ENCODE measurements at places on chromosomes 1 and 21.

DNA sequence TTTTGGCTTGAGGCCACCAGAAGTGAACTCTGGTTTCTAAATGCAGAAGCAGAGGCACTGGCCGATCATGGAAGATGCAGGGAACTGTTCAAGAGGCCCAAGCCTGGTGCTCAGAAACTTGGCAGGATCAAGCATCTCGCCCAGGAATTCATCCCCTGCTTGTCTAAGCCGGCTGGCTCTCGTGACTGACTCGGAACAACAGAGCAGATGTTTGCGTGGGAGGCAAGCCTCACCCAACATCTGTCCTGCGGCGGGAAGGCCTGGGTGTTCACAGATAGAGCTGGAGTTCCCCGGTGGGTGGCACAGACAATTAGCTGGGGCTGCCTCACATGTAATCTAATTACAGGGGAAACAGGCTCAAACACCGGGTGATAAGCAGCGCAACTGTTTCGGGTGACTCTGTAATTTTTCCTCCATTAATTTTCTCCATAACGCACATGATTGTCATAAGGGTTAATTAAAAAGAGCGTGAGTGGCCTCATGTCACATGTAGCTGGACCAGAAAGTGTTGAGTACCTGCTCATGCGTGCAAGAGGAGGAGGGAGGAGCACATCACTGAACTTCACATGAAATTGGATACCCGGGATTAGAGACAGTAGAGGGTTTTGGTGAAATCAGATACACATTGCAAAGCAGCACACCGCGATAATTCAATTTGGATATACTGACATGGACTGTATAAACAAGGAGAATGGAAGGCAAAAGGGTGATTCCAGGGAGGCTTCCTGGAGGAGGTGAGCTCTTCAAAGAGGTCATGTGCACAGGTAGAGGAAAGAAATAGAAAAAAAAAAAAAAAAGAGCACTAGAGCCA is 180.0 kb downstream of the ETS2 start:
- DNase-seq, result peak; percentile 97

DNA sequence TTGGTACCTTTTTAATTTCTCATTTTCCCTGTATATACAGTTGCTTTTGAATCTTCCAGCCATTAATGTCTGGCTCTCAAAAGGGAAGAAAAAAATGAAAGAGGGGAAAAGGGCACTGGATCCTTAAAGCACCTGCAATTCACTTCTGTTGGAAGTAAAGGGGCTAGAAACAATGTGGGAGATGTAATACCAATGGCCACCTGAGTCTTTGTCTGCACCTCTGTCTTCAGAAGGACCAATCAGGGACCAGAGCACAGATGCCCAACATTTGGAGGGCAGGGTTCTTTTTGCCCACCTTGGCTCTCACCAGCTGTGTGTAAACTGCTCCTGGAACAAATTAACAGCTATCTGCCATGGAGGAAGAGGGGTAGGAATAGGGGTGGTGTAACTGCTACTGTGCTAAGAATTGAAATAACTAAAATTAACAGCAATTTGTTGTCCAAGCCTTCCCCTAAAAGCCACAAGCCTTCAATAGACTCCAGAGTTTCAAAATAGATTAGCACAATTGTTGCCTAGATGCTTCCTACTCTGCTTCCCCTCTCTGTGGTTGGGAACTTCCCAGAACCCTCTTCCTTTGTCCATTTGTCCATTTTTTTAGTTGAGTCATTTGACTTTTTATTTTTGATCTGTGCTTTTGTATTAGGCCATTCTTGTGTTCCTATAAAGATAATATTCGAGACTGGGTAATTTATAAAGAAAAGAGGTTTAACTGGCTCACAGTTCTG is 11.5 kb upstream of the LRRC8B start:
- DNase-seq, result peak; percentile 46

- no peak for DNase-seq
Observed at GRCh38 chr21:15421441-15421881, 308.3 kb upstream of the USP25 start.

GRCh38 chr1:80509965-80510522 is 1290.7 kb upstream of the ADGRL2 start:
- DNase-seq, result no peak

- no peak for DNase-seq
Observed at GRCh38 chr1:28290851-28291250, 31.5 kb downstream of the SESN2 start.

DNA sequence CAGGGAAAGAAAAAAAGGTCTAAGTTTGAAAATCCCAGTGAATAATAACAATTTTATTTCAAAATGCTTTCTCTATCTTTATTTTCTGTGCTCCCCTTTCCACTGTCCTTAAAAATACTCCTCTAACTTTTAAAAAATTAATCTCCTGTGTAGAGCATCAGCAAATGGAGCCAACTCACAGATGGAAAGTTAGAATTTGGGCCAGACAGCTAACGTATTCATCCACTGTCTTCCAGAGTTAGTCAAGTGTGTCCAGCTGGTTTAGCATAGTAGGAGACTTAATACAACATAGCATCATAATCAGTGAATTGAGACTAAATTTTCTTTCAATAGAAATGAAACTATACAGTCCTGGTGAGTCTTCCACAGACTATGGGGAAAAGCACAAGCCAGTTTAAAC is 419.0 kb upstream of the LRRC7 start:
- no peak for DNase-seq

DNA sequence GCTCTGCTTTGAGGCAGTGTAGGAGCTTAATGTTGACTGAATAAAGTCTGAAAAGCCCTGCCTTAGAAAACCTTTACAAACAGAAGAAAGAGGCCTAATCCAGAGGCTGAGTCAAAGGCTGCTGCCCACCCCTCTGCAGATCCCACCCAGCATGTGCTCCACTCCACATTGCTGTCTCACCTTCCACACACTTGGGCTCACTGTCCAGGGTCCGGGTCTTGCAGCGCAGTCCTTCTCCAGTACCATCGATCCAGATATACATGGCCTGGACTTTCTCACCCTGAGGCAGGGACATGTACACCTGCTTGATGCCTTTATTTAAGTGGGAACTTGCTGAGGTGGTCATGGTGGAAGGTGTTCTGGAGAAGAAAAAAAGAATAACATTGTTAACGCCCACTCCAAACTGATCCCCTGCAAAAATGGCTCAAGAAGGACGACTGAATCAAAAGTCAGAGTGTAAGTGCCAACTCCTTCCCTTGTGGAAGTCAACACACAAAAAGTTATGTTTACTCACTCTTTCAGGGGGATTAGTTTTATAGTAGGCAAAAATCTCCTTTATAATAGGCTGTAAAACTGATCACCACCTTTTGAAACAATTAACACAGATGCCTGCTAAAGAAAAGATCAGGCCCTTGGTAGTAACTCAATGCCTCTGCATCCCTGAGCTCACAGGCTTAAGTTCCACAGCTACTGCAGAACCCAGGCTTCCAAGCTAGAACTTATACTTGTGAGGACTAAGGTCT is 3.0 kb downstream of the GLUL start:
- DNase-seq, result no peak

DNA sequence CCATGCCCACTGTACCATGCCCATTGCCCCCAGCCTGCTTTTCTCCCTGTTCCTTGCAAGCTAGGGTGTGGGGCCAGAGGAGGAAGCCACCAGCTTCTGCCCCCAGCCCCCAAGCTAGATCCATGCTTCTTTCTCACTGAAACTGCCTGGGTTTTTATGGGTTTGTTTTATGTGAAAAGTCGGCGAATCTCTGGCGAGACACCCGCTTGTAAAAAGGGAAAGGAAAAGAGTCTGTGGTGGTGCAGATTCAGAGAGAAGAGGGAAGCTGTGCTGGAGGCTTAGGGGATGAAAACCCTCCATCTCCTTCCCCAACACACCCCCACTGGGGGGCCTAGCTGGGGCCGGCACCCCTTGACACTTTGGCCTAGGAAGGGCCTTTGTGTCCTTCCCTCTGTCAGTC is 26.2 kb downstream of the GRHL3 start:
- no peak for DNase-seq

DNA sequence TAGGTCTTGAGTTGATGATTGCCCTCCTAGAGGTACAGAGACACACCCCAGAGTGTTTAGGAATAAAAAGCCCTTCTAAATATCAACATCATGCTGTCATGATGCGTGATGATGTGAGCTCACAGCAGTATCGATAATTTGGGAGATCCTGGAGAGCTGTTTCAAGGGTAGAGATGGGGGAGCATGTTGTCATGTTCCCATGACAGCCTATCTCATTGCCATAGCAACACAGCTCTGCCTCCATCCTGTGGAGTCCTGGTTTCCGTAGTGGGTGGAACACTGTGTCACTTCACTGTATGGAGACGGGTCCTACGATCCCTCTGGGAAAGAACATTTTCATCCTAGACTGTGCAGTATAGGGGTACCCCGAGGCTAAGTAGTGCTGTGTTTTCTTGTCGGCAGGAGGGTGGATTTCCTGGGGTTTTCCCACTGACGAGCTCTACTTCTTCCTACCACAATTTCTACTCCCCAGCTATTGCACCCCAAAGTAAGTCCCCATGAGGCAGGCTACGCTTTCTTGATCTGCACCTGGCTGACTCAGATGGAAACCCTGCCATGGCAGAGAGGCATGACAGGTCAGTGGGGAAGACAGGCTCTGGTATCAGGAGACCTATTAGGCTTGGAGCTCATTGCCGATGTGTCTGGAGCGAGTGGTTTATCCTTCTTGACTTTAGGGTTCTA is 7.2 kb downstream of the KISS1 start:
- DNase-seq, result no peak

- no peak for DNase-seq
Observed at GRCh38 chr21:46274797-46275390, 10.5 kb downstream of the MCM3AP start.

- DNase-seq, result no peak
Observed at GRCh38 chr1:201208236-201208635, 17.6 kb downstream of the IGFN1 start.

DNA sequence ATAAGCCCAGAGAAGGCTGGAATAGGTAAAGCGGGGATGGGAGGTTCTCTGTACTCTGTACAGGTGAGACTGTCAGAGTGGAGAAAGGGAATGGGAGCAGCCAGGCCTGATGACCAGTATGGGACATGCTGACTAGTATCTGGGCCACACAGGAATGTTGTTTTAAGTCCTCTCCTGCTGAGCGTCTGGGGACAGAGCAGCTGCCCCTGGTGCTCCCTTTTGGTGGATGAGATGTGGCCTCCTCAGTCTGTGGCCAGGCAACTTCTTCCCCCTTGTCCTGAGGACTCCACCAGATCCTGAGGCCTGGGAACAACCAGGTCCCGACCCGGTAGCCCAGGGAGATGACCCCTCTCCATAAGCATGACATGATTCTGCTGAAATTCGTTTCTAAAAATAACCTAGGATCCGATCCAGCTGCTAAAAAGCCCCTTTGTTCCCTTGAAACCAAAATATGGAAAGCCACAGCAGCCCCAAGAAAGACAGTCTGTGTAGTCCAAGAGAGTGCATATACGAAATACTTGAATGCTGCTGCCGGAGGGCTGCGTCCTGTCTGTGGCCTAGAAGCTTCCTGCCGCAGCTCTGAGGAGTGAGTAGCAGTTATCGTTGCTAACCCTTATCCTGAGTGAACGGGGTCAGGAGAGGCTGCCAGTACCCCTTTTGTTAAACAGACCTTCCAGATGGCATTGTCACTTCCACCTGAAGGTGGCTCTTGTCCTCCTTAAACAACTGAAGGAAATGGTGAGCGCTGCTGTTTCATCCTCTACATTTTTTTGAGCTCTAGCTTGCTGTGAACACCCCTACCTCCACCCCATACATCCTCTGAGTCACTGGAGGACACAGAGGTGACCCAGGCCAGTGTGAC is 47.1 kb downstream of the ATP2B4 start:
- DNase-seq, result peak; percentile 99

DNA sequence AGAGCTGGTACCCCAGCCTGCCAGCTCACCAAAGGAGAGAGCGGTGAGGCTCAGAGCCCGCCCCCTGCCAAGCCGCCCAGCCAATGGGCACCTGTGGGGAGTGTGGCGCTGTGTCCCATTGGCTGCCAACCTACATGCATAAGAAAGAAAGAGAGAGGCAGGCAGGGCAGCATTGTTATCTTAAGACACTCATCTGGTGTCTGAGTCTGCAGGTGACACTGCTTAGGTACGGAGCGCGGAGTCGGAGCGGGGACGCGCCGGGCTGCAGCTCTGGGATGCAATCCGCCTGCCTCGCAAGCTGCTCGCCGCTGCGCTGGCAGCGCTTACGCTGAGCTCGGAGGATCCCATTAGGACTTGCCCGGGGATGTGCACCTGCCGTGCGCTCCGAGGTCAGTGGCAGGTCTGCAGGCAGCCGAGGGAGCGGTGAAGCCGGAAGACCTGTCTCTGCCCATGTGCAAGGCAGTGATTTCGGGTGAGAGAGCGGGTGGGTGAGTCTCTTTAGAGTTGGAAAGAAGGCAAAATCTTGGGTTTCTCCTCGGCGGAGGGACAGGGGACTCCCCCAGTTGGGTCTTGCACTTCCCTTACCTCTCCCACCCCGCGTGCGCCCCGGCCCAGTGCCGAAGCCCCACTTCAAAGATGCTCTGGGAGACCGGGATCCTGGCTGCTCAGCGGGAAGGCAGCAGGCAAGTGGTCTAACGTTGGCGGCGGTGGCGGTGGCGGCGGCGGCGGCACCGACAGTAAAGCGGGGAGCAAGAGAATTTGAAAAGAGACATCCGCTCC is at the start of gene BRINP2:
Gene BRINP2, plus strand, starts transcription at position 203 of the 780 bp plus-strand sequence. CDS start 58,919 bp downstream, outside the sequence.
- no peak for DNase-seq

- no peak for DNase-seq
Observed at GRCh38 chr21:29664615-29665014, 275.2 kb downstream of the GRIK1 start.

DNA sequence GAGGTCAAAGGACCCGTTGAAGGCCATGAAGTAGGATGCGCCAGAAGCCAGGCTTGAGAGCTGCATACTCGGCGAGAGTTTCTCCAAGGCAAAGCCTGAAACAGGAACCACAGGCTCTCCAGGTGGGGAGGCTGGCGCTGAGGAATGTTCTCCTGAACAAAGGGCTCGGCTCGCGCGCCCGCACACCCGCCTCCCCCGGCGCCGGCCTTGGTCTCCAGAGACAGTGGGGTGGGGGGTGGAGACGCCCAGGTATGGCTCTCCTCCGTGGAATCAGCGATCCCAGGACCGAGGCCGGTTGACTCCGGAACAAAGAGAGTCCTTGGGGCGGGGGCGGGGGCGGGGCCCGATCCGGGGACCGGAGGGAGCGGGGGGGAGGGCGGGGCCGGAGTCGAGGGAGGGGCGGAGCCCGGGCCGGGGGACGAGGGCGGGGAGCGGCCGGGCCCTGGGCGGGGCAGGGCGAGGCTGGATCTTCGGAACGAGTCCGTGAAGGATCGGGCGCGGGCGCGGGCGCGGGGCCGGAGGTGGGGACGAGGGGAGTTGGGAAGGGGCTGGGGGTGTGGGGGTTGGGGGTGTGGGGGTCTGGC is 85.0 kb downstream of the NKAIN1 start:
- peak; percentile 35 for DNase-seq

DNA sequence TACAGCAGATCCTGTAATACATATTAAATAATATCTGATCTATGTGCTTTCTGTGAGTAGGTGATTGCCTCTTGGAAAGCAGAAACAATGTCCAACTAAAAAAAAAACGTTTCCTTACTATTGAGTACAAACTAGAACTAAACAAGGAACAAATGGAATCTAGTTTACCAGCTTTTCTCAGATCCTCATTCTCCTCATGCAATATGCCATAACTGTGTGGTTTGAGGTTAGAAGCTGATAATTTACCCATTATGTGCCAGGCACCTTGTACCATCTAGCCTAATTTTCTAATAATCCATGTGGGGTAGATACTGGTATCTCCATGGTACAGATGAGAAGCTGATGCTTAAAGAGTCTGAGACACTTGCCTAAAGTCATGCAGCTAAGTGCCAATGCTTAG is 154.7 kb downstream of the PTGER3 start:
- DNase-seq, result peak; percentile 87

Measured in MV-4-11 (cell line).